ENCODE measurements at places on chromosomes 1 and 21.

GRCh38 chr1:27634177-27634984 lies 604 bp downstream of the FGR start:
- no peak for DNase-seq

DNA sequence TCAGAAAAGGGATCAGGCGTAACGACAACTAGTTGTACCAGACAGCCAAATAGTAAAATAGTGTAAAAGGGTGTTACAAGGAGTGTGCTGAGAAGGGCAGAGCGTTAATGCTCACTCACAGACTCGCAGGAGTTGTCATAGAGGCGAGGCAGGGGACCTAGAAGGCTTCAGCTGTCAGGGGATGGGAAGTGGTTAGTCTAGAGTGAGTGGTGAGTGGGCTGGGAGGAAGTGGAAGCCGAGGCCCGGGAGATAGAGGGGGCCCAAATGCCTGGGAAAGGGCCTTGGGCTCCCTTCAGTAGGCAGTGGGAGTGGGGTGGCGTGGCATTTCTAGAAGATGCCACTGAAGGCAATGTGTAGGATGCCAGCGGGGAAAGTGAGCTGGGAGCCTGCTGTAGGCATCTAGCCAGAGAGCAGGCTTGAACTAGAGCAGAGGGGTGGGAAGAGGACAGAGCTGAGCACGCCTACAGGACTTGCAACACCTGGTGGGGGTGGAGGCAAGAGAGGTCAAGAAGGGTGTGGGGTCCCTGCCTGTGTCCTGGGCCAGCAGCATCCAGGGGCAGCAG lies 10.3 kb downstream of the SLC6A17 start:
- no peak for DNase-seq

DNA sequence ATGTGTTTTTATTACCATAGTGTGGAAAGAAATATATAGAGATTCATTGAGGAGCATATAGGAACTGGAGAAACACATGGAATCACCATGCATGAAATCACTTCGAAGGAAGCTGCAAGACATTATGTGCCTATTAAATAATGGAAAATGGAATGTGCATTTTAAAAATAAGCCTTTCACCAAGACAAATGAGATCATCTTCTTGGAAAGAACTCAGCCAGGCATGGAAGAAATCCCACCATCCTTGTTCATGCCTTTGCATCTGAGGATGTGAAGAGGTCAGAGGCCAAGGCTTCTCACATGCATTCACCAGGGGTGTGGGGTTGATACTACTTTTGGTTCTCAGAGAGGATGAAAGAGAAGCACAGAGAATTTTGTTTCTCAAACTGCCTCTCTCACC lies 50.0 kb downstream of the C1orf198 start:
- no peak for DNase-seq

GRCh38 chr1:224867715-224868114 lies 61.8 kb upstream of the DNAH14 start:
- no peak for DNase-seq

- DNase-seq, result no peak
These were observed 44.5 kb downstream of the TIAM1 start for GRCh38 chr21:31299291-31300147.

DNA sequence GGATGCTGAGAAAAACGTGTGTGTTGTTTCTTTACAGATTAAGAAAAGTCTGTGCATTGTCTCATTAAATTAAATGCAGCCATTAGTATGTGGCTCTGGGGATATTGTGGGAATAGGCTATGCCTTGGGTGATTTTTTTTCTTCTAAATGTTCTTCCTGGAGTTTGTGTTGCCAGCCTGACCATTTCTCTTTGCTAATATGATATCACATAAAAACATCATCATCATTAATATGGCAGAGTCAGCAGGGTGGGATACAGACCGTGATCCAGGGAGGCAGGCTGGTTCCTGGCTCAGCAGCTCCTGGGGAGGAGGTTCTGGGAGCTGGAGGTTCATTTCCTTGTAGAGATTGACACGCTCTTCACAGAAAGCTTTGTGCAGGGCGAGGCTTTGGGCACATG lies 60.7 kb upstream of the SELENON start:
- no peak for DNase-seq

- no peak for DNase-seq
These were observed 395.9 kb downstream of the KCTD3 start for GRCh38 chr1:215963040-215963439.

DNA sequence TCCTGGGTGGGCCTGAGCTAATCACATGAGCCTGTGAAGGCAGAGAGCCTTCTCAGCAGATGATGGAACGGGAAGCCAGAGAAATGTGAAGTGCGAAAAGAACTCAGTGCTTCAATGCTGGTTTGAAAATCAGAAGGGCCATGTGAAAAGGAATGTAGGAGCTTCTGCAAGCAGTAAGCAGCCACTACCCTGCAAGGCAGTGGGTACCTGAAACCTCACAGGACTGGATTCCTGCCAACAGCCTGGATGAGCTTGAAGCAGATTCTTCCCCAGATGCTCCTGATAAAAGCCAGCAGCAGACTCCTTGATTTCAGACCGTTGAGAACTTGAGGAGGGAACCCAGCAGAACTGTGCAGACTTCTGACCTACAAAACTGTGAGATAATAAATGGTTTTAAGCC lies 158.6 kb downstream of the SYT2 start:
- no peak for DNase-seq

DNA sequence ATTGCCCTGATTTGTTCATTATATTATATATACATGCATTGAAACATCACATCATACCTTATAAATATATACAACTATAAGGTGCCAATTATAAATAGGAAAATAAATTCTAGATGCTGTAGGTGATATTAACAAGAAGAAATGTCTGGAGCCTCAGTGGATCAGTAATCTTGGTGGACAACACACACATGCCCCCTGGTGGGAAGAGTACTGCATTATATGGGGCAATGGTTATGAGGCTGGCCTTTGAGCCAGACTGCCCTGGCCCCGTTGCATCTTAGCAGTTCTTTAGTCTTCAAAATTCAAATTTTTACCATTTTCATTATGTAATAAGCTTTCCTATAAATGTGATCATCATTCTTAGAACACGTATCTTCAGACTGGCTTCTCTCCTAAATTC lies 335.0 kb upstream of the GREM2 start:
- DNase-seq, result peak; percentile 41

GRCh38 chr1:232209357-232209756 lies 420.6 kb downstream of the SIPA1L2 start:
- no peak for DNase-seq

DNA sequence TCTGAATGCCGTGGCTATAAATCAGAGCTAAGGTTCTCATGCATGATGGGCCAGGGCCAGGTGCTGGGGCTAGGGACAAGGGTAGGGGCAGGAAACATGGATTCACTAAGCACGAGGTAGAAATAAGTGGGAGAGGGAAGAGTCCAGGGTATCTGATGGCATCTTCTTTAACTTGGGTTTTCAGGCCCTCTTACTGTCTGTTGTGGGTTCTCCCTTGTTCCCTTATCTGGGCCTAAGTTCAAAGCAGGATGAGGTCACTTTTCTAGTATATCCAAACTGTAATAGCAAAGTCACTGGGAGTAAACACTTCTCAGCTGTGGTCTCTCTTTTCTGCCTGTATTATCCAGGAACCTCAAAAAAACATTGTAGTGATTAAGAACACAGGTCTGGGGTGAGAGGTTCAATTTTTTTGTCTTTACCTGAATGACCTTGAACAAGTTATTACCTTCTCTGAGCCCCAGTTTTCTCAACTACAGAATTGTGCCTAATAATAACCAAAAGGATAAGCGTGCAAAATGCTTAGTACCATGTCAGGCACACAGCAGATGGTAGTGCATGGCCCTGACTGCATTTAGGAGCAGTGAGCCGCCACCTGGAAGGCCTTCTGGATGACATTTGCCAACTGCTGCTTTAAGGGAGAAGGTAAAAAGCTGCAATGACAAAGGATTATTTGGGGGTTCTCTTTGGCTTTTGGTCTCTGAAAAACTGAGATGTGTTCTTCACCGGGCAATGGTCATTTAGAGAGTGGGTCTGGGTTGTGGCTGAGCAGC lies 53.6 kb upstream of the A3GALT2 start:
- no peak for DNase-seq

GRCh38 chr1:208866386-208866955 lies 622.3 kb upstream of the PLXNA2 start:
- no peak for DNase-seq

- DNase-seq, result no peak
These were observed 25.1 kb downstream of the IGFN1 start for GRCh38 chr1:201215531-201216357.

DNA sequence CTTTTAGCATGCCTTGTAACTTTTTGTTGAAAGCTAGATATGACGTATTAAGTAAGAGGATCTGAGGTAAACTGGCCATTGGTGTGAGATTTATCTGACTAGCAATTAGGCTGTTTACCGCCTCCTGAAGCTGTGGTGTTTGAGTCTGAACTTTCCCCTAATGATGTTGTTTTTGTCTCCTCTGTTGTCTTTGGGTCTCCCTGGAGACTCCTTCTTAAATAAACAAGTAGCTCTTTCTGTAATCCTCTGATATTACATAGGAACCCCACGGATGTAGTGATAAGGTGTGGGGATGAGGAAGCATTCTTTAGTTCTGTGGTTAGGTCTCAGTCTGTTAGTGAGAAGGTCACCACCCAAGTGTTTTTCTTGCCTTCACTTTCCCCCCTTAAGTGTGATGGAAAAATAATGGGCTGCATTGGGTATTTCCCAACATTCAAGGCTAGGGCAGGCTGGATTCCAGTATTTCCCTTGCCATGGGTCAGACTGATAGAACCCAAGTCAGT lies 33.0 kb downstream of the PRSS38 start:
- DNase-seq, result no peak

GRCh38 chr1:248733566-248733965 lies 22.0 kb downstream of the LYPD8 start:
- no peak for DNase-seq

GRCh38 chr1:201861448-201861847 lies 27.2 kb upstream of the SHISA4 start:
- DNase-seq, result no peak

DNA sequence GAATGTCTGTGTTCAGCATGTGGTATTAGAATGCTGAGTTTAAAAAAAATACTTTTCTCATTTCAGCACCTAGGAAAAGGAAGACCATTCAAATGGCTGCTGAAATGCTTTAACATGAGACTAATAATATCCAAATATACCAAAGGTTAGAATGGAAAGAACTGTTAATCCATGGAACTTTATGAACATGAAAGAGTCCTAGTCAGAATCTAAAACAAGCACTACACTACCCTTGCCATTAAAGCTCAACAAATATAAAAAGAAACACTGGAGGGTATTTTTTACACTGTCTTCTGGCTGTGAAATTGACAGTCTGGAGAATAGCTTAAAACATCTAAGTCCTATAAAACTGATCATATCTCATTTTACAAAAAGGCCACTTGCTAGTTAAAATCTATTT lies 112.9 kb upstream of the HP1BP3 start:
- DNase-seq, result no peak

DNA sequence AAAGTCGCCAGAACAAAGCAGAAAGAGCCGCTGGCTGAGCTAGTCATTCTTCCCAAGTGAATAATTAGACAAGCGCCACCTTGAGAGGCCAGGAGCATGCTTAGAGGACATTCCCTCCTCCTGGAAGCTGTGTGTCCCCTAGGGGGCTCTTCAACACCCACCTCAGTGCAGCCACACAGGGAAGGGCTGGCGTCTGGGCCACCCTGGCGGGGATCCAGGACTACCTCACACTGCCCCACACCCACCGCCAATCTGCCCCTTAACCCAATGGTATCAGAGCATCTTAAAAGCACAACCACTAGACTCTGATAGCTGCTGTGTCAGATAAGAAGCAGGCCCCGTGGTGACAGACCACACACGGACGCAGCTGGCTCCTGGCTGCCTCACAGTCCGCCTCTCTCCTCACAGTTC lies 24.9 kb downstream of the SETD4 start:
- DNase-seq, result no peak

- no peak for DNase-seq
These were observed 27.8 kb downstream of the OSBPL9 start for GRCh38 chr1:51644533-51645197.

DNA sequence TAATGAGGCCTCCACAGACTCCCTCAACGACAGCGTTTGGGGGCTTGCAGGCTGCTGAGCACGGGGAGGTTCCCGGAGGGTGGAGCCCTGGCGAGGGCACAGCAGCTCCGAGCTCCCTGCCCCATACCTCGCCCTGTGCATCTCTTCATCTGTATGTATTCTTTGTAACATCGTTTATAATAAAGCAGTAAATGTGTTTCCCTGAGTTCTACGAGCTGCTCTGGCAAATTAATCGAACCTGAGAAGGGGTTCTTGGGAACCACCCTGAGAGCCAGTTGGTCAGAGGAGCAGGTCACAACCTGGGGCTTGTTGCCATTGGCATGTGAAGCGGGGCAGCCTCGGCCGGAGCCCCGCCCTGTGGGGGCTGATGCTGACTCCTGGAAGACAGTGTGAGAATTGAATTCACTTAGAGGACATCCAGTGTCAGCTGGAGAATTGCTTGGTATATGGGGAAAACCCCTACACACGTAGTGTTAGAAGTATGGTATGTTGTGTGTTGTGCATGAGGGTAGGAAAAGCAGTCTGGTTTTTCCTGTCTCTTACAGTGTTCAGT lies 11.5 kb downstream of the SLC37A1 start:
- DNase-seq, result no peak

DNA sequence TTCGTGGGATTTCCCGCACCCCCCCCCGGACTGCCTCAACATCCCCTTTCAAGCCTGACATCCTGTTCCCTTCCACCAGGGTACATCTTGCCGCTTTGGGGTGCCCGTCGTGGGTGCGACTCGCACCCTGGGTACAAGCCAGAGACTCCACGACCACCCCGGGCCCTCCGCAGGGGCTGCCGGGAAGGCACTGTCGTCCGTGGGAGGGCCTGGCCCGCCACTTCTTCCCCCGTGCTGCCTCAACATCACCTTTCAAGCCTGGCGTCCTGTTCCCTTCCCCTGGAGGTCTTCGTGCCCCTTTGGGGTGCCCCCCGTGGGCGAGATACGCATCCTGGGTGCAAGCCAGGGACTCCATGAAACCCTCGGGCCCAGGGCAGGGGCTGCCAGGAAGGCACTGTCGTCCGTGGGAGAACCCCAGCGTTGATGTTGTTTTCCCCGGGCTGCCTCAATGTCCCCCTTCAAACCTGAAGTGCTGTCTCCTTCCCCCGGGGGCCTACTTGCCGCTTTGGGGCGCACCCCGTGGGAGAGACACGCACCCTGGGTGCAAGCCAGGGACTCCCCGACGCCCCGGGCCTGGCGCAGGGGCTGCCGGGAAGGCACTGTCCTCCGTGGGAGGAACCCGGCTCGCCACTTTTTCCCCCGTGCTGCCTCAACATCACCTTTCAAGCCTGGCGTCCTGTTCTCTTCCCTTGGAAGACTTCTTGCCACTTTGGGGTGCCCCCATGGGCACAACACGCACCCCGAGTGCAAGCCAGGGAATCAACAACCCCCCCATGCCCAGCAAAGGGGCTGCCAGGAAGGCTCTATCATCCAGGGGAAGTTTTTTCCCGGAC lies 138.6 kb downstream of the LIPI start:
- DNase-seq, result no peak

- no peak for DNase-seq
These were observed 39.0 kb downstream of the DPT start for GRCh38 chr1:168689726-168690602.

GRCh38 chr21:27371975-27372331 lies 405.1 kb upstream of the ADAMTS5 start:
- no peak for DNase-seq

GRCh38 chr1:48775831-48776392 lies 779 bp downstream of the BEND5 start:
- DNase-seq, result no peak

Data from NCI-H1436 (cell line).